Activated CD8-positive, alpha-beta memory T cell treated with anti-CD3 and anti-CD28 coated beads, Interleukin-2, amount 10 ng/mL, durations not matched to agents 7 days and 5 days (primary cell): ENCODE measurements at places on chromosomes 16 and 17. TPM values are rescaled to one million over a fixed set of nuclear protein-coding genes. Genes with fewer than 3 reads are reported as not detected.
A peak's percentile ranks its signal among the peaks of the same experiment; 100 is the strongest.

DNA sequence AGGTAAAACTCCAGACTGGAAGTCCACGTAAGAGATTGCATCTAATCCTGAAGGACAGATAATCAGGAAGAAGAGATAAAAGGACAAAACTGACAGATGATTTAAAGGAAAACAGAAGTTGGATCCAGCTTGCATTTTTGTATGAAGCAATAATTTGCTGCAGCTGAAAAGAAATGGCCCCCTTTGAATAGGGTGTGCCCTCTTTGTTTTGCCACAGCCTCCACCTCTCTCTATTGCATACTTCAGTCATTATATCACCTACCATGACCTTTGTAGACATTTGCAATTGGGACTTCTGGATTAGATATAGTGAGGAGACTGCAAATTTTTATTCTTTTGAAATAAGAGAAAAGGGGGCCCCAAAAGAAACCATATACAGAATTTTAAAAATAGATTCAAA lies 8.1 kb downstream of the NOG start:
- no peak for DNase-seq

DNA sequence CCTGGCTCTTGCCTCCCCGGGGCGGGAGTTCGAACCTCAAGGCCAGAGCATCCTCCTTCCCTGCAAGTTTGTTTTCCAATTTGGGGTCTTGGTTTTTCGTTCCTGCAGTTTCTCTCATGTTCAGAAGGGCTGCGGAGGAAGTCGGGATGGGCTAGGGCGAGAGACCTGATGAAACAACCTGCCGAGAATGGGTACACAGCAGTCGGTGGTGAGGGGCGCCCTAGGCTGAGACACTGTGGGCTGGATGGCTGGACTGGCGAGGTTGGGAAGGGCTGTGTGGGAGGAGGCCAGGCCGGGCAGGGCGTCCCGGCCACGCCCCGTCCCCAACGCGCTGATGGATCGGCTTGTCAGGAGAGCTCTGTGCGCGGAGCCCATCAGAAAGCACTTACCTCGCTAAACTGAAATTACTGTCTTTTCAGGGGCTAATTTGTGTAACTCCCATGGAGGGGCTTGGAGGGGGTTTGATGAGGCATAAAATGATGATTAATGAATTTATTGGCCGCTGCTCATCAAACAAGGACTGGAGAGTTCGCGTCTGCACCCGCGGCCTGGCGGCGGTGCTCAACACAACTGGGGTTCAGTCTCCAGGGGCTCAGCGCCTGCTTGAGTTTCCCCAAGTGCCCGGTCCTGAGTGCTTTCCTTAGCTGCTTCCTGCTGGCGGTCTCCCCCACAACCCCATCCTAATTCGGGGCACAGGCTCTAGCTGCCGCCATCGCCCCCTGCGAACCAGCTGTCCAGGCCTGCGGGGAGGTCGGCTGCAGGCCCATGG lies 9.0 kb downstream of the IRX5 start:
- no peak for DNase-seq

GRCh38 chr16:11976850-11977375 lies 379 bp downstream of the SNX29 start:
- DNase-seq, result no peak

- peak; percentile 46 for DNase-seq
These were observed 13.9 kb downstream of the SARM1 start for GRCh38 chr17:28385406-28385805.

IGSF6 gene
- not detected for total RNA-seq

NUPR1 gene
- not detected for total RNA-seq

RDM1 gene
- 18.5 TPM for total RNA-seq
